ENCODE measurements at places on chromosomes 13 and 19. TPM values are rescaled to one million over a fixed set of nuclear protein-coding genes. Genes with fewer than 3 reads are reported as not detected.
A peak's percentile ranks its signal among the peaks of the same experiment; 100 is the strongest.

DNA sequence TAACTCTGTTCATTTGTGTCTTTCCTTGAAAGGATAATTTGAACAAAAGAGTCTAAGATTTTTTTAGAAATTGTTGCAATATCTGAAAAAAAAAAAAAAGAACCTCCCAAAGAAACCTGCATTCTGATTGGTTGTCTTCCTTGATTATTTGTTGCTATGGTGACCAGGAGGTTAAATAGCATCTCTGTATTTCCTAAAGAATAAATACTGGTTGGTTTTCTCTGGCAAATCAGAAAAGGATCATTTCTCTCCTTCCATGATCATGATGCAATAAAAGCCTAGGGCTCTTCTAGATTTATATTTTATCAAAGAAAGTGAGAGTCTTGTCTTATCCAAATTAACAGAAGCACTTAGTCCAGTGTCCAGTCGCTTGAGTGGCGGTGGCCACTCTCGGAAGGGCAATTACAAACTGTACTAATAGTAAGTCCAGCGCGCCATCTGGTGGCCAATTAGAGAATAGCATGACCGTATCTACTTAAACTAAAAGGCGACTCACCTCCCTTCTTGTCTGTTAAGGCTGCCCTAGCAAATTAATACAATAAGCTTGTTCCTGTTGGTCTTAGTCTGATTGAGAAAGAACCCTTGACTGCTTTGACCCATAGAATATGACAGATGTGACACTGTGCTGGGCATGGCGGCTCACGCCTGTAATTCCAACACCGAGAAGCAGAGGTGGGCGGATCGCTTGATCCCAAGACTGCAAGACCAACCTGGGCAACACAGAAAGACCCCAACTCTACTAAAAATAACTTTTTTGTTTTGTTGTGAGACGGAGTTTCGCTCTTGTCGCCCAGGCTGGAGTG is 47.0 kb upstream of the PNMA8B start:
- DNase-seq, result peak; percentile 79

- DNase-seq, result peak; percentile 20
Observed at GRCh38 chr19:14138576-14139265, 2.3 kb upstream of the ASF1B start.

GRCh38 chr13:74669149-74669548 is 534.9 kb upstream of the KLF12 start:
- DNase-seq, result no peak

DNA sequence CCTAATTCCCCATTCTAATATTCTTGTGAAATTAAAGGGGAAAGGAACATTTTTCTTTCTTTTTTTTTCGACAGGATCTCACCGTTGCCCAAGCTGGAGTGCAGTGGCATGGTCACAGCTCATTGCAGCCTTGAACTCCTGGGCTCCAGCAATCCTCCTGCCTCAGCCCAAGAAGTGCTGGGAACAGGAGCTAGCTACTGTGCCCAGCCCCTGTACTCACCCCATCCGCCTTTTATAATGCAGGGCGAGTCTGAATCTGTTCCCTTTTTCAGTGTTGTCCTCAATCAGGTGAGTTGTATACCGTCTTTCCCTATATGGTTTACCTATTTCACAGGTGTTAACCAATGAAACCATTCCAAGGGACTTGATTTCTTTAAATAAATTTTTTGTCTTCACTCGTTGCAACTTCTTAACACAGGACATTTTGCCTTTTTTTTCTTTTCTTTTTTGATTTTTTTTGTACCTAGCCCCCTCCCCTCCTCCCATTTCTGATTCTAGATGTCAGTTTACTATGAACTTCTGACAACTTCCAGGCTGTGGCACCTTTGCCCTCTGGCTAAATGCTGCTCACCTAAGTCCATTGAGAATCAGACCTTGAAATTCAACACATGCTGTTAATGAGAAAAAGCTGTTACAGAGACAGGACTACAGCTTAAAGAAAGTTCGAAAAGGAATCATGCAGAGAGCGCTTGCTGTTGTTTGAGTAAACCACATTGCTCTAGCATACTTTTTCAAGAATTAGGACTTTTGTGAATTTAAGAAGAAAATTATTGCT is 562.1 kb upstream of the KLF12 start:
- no peak for DNase-seq

DNA sequence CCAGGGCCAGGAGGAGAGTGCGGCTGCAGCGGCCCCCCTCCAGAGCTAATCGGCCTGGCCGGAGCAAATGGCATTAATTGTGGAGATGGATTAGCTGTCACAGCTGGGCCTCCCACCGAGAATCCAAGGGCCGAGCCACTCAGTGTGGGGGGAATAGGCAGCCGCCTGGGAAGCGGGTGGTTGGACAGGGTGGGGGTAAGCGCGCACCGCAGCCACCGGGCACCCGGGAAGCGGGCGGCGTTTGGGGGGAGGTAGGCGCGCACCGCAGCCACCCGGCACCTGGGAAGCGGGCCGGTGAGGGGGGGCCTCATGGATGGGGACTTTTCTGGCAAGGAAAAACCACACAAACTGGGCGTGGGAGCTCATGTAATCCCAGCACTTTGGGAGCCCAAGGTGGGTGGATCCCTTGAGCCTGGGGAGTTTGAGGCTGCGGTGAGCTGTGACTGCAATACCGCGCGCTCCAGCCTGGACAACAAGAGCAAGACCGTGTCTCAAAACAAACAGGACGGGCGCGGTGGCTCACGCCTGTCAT is 9.7 kb downstream of the R3HDM4 start:
- DNase-seq, result no peak

GRCh38 chr19:1167687-1168571 is 6.1 kb downstream of the SBNO2 start:
- no peak for DNase-seq

GRCh38 chr19:55648585-55649267 is 714 bp downstream of the CCDC106 start:
- peak; percentile 40 for DNase-seq

GRCh38 chr13:45690636-45691035 is 11.5 kb upstream of the CBY2 start:
- DNase-seq, result no peak

DNA sequence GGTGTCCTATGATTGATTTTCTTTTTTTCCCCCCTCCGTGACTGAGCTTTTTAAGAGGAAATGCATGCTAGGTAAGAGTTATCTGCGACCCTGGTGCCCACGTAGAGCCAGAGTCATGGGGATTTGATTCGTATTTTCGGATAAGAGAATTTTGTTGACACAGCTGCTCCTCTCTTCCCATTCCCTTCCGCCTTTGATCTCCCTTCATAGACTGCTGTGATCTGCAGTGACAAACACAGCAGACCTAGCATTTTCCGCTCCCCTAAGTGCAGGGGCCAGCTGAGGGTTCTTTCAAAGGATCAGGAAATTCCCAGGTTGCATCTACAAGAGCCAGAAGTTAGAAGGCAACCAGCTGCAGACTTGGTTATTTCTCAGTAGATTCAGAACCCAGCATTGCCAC is 70.5 kb downstream of the ZNF568 start:
- DNase-seq, result no peak

DNA sequence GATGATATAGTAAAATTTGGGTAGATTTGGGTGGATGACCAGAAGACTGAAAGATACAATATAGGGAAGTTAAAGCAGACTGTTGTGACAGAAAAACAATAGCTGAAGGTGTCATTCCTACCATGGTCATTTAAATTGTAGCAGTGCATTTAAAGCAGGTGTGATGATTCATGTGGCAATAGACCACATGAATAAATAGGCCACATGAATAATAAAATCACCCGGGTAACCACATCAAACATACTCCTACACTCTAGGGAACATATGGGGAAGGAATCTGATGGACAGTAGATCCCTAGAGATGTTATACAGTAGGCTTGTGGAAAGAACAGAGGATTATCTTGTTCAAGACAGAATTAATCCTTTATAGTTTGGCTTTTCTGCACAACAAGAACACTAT is 392.6 kb downstream of the SLITRK5 start:
- no peak for DNase-seq

- DNase-seq, result no peak
Observed at GRCh38 chr13:65597839-65598818, 1632.0 kb downstream of the PCDH9 start.

- DNase-seq, result no peak
Observed at GRCh38 chr13:112723771-112724170, 33.9 kb downstream of the ATP11A start.

- DNase-seq, result no peak
Observed at GRCh38 chr19:49469828-49470614, 4.0 kb upstream of the FLT3LG start.

GRCh38 chr13:90792335-90792734 is 555.2 kb upstream of the MIR17HG start:
- DNase-seq, result no peak

DNA sequence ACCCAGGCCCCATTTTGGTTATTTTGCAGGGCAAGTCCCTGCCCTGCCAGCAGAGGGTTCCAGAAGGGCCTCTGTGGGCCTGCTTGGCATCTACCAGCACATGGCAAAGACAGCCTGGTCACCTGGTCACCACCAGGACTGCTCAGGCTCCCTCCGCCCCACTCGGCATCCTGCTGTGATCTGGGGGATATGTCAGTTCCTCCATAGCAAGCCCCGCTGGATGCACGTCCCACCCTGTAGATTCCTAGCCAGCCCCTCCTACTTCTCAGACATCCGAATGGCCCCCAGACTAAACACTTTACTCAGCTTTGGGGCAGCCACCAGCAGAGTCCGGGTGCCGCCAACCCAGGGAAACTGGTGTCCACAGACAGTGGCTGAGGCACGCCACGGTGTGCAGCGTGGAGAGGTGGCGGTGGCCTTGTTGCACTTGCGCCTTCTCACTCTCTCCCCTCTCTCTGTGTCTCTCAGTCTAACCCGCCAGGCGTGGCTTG is 31.8 kb upstream of the USE1 start:
- no peak for DNase-seq

DNA sequence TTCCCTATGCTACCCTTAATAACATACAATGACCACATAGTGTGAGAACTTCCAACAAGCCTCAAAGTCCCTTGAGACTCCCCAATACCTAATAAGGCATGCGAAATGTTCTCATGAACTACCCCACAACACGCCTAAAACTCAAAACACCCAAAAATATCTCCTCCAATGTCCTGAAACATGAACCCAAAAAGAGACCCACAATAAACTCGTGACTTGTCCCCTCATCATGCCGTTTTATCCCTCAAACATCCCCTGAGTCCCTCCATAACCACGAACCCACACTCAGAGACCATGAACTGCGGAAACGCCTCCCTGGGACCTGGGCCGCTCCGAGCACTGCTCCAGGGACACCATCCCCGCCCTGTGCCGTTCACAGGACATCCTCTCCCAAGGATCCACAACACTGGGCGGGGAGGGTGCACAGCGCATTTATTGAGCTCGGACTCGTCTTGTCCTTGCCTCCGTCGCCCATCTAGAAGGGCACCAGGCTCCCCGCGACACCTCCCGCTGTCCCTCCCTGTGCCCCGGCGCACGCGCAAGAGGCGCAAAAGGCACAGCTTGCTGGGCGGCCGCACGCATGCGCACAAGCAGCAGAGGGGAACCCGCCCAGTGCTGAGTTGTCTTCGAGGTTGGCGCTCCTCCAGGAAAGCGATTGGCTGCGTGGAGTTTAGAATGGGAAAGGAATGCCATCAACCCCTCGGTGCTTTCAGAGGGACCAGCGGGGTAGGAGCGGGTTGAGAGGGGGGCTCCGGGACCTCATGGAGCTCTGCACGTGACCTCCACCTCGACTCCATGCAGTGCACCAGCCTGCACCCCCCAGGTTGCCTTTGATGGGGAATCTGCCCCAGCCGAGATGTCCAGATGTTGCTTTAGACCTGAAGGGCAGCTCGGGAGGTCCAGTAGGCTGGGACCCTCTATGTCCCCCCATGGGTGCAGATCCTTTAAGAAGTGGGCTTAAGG is 8.8 kb downstream of the FXYD3 start:
- DNase-seq, result peak; percentile 93

GRCh38 chr19:5587071-5587455 is 19.3 kb upstream of the TINCR start:
- DNase-seq, result no peak

DNA sequence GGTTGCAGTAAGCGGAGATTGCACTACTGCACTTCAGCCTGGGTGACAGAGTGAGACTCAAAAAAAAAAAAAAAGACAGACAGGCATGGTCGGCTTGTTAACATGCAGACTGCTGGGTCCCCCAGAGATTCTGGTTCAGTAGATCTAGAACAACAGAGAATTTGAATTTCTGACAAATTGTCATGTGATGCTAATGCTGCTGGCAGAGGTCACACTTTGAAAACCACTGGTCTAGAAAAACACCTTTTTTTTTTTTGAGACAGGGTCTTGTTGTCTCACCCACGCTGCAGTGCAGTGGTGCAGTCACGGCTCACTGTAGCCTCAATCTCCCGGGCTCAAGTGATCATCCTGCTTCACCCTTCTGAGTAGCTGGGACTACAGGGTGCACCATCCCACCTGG is 7.7 kb upstream of the LRFN3 start:
- no peak for DNase-seq

- DNase-seq, result peak; percentile 79
Observed at GRCh38 chr19:16041299-16041990, 34.9 kb upstream of the TPM4 start.

DNA sequence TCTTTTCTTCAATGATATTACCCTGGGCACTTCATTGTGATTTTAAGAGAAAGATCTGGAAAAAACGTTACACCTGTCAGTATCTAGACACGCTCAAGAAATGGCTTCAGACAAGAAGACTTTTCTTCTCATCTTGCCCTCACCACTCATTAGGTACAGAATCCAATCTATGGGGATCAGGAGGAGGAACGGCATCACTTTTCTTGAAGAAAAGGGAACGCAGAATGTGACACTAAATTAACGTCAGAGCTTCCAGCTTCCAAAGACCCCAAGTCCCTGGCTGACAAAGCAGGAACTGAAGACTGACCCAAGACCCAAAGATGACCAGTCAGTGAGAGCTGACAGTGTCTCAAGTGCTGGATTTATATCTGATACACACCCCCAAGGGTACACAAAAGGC is 48.2 kb downstream of the BRD4 start:
- no peak for DNase-seq

The TMEM91 gene
- 2.5 TPM for total RNA-seq

The ZNF534 gene
- total RNA-seq, result not detected

The MBD3L3 gene
- not detected for total RNA-seq

The LENG1 gene
- total RNA-seq, result 18.9 TPM

The SYNE4 gene
- total RNA-seq, result not detected

The PCDH8 gene
- not detected for total RNA-seq

The ZNF677 gene
- 5.4 TPM for total RNA-seq
